ENCODE measurements at places on chromosomes 2 and 18. TPM values are rescaled to one million over a fixed set of nuclear protein-coding genes. Genes with fewer than 3 reads are reported as not detected.
A peak's percentile ranks its signal among the peaks of the same experiment; 100 is the strongest.

DNA sequence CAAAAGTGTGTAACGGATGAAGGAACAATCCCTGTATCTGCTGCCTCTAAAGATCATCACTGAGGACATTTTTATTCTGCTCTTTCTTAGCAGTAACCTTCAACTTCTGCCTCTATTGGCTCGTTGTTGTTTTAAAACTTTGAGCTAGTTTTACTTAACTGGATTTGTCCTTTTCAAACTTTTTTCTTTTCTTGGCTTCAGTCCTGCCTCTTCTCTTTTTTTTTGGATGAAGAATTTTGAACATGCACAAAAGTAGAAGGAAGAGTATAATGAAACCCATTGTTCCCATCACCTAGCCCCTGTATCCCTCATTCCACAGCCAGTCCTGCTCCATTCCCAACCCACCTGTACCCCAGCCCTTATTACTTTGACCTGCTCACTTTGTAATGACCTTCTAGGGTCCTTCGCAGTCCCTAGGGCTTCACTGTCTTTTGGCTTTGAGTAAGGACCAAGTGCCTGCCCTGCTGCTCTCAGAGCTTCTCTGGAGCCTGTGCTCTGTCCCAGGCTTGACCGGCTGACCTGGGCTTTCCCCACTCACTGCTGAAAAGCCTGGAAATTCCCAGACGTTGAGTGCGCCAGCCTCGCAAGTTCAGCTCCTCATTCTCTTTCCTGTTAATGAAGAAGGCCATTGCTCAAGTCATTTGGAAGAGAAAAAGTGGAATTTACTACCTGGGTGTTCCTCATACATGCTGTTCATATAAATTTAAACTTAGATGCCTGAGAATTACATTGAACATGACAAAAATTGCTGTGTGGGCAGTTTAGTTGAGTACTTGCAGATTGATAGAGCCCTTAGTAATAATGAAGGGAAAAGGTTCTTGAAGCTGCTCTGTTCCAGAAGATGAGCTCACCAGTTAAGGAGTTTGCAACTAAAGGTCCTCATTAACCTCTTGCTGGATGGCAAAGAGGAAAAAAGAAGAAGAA is 149.3 kb upstream of the ALPP start:
- DNase-seq, result no peak

GRCh38 chr2:222653280-222653679 is 2.6 kb downstream of the FARSB start:
- DNase-seq, result no peak

Gene SLC1A4
- 29.1 TPM for total RNA-seq

GRCh38 chr2:39494784-39495251 is 57.7 kb upstream of the MAP4K3 start:
- peak; percentile 95 for DNase-seq

DNA sequence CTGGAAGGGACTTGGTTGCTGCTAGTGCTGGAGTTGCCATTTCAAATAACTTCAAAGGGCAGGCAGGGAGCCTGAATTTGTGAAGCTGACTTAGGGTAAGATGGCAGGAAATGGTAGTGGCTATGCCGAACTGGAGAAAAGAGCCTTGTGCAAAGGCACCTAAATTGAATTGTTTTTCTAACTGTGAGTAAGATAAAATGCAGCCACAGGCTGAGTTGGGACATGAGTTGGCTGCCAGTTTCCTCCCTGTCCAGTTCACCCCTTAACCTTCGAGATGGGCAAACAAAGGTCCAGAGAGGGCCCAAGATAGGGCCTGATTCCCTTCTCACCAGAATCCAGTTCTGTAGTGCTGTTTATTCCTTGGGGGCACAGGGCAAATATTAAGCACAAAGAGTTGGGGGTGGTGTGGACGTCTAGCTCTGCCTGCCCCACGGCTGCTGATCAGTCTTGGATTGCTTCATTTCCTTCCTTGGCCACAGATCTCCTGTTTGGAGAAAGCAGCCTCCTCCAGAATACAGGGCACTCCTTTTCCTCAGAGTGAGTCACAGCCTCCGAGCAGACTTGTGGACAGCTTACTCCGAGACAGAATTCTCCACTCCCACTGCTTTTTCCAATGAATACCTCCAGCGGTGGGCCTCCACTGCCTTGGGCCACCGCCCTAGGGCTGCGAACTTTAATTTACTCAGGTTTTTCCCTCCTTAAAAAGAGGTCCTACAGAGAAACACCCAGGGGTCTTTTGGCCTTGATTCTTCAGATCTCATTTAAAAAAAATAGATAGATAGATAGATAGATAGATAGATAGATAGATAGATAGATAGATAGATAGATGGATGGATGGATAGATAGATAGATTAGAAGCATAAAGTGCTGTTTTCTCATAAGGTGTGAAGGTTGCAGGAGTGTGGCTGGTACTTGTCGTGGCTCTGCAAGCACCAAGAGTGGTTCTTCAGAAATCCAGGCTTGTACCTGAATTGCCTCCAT is 18.4 kb upstream of the SLC20A1 start:
- peak; percentile 73 for DNase-seq

Gene LTBP1
- 14.4 TPM for total RNA-seq
